T-cell (primary cell): ENCODE measurements at places on chromosomes 1 and 21. TPM values are rescaled to one million over a fixed set of nuclear protein-coding genes. Genes with fewer than 3 reads are reported as not detected.

GRCh38 chr1:241647658-241648057, 4.4 kb upstream of the WDR64 start:
- H3K4me3 ChIP-seq = no peak overlapping the region
- no peak for DNase-seq
- no peak overlapping the region for H3K27ac ChIP-seq
- H3K36me3 ChIP-seq = no peaks in the 10 kb centered on the region

DNA sequence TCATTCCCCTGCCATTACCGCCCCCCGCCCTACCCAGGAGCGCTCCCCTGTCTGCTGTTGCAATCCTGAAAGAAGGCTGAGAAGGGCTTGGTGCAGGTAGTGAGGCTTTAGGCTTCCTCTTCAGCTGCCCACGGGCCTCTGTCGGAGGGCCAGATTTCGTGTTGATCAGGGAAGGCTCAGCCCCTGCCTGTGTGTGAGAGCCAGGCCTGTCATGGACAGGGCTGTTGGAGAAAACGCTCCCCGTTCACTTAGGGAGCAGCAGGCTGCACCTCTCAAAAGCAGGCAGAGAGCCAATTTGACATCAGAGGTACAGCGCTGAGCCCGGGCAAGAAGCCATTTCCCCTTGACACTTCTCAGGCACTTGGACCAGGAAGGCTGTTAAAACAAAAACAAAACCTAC, 19.0 kb downstream of the TEX35 start:
- no peak for DNase-seq
- no peaks in the 10 kb centered on the region for H3K36me3 ChIP-seq
- no peak overlapping the region for H3K27ac ChIP-seq
- no peak overlapping the region for H3K4me3 ChIP-seq
- peaks cover 7% of the 10 kb centered on the region for H3K4me1 ChIP-seq

GRCh38 chr1:150484861-150485260, 2.4 kb upstream of the TARS2 start:
- H3K4me1 ChIP-seq = peaks cover 9% of the 10 kb centered on the region
- peaks cover 2% of the 10 kb centered on the region for H3K36me3 ChIP-seq
- no peak overlapping the region for H3K27ac ChIP-seq
- no peak overlapping the region for H3K4me3 ChIP-seq

- H3K27me3 ChIP-seq = no peaks in the 10 kb centered on the region
- no peaks in the 10 kb centered on the region for H3K4me1 ChIP-seq
- no peaks in the 10 kb centered on the region for H3K36me3 ChIP-seq
These were observed 284.4 kb downstream of the SETD4 start for GRCh38 chr21:35775778-35776544.

C1orf210 gene
- total RNA-seq = 0.32 TPM
